ENCODE measurements at places on chromosomes 2 and 18.

DNA sequence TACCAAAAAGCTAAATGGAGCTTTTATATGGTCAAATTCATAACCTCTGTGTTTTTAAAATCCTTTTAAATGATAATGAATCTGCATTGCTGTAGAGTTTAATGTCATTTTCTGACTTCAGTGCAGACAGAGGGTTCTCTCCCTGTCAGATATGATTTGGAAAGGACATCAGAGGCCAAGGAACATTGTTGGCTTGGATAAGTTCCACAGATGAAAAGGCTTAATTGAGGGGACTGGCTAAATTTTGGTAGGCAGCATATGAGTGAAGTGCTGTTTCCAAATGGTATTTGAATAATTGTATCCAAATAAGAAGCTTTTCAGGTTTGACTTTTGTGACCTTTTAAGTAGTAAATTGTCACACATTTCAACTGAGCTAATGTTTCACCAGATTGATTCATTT lies 124.6 kb upstream of the KCNH7 start:
- no peak for DNase-seq

GRCh38 chr2:65495251-65495877 lies 63.0 kb upstream of the SPRED2 start:
- no peak for DNase-seq

GRCh38 chr2:8134473-8134932 lies 547.4 kb upstream of the ID2 start:
- no peak for DNase-seq

DNA sequence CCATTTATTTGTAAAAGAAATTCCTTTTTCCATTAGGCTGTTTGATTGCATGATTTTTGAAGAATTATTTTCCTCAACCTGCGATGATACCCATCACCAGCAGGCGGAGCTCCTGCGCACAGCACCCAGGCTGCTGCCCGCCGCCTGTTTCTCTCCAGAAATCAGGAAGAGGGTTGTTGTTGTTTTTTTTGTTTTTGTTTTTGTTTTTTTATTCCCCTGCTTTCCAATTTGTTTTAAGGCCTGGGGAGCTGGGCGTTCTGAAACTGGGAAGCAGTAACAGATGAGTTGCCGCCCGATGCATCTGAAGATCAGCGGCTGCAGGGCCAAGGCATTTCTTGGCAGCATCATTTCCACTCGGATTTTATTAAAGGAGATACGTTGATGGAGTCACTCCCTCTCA lies 132.1 kb downstream of the MBP start:
- peak; percentile 53 for DNase-seq

GRCh38 chr18:7876354-7877104 lies 309.4 kb downstream of the PTPRM start:
- DNase-seq = no peak

- peak; percentile 16 for DNase-seq
Observed at GRCh38 chr18:72160510-72161445, 383.4 kb downstream of the CBLN2 start.

- no peak for DNase-seq
Observed at GRCh38 chr2:185507719-185508118, 230.9 kb upstream of the FSIP2 start.

- no peak for DNase-seq
Observed at GRCh38 chr2:218282173-218282991, 9.9 kb downstream of the TMBIM1 start.

GRCh38 chr2:241924909-241925250 lies 55.4 kb downstream of the RTP5 start:
- no peak for DNase-seq

DNA sequence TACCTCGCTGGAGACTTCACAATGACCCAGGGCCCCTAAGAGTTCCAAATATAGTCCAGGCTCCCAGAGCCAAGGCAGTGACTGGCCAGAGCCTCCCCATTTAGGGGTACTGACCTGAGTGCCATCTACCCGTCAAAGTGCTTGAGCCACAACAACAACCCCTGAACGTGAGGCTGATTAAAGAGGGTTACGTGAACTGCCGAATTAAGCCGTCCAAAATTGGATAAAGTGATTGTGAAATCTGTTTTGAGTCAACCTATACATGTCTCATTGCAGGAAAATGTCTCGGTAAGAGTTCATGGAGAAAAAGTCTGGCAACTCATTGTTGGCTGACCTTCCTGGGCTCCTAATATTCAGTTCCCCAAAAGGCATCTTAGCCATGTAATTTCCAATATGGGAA lies 116.3 kb downstream of the TTC32 start:
- DNase-seq = no peak

GRCh38 chr2:111697560-111697959 lies 186.4 kb downstream of the ANAPC1 start:
- no peak for DNase-seq

- peak; percentile 12 for DNase-seq
Observed at GRCh38 chr2:166343467-166343866, 32.3 kb downstream of the SCN9A start.

- no peak for DNase-seq
Observed at GRCh38 chr18:12751891-12752290, 49.0 kb downstream of the PSMG2 start.

DNA sequence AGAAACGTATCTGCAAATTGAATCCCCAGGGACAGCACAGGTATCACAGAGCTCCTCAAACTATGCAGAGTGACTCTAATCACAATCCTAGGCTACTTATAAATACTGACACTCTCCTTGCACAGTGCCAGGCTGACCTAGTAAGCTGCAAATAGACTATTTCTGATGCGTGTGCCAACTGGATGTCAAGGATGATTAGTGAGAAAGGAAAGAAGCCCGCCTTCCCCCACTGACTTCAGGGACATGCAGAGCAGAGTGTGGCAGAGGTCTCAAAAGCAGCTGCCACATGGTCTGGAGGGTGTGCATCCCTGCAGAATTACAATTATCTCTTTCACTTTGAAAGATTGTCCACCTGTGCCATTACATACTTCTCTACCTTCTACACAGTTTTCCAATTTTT lies 235.6 kb downstream of the CPS1 start:
- DNase-seq = no peak

GRCh38 chr2:10533811-10534321 lies 85.7 kb upstream of the ODC1 start:
- peak; percentile 60 for DNase-seq

DNA sequence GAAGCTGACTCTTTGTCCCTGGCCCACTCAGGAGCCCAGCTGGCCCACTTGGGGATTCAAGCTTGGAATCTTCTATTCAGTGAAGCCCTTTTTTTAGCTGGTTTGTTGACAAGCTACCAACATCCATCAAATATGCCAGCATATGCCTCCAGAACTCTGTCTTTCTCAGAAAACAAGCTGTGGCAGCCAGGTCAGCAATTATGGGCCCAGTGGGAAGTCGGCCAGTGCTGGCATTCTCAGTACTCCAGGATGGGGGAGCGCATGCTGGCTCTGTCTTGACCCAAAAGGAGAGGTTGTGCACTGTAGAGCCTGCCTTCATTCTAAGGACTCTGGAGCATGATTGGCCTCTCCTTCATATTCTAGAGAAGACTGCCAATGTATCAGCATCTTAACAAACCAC lies 401.5 kb downstream of the CNTNAP5 start:
- DNase-seq = no peak

GRCh38 chr18:30034818-30035217 lies 1007.7 kb downstream of the DSC3 start:
- DNase-seq = no peak

- DNase-seq = no peak
Observed at GRCh38 chr2:109447251-109447661, 166.5 kb downstream of the SEPTIN10 start.

DNA sequence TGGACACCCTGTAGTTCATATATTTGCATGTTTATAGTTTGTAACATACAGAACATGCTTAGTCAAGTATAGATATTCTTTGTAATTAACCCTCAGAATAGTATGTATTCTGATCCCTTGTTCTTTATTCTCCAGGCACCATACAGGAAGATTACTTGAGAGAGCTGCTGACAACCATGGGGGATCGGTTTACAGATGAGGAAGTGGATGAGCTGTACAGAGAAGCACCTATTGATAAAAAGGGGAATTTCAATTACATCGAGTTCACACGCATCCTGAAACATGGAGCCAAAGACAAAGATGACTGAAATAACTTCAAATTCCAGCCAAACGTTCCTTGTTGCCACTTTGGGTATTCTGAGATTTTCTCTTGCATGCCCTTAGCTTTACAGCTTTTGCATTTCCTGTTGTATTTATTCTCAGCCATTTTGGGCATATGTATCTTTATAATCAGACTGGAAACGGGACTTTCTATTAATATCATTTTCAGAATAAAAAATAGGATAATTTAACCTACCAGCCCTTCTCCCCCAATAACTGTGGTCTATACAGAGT lies 6.2 kb upstream of the MYL12B start:
- DNase-seq = no peak

- DNase-seq = no peak
Observed at GRCh38 chr2:118012778-118013177, 1.1 kb downstream of the CCDC93 start.

DNA sequence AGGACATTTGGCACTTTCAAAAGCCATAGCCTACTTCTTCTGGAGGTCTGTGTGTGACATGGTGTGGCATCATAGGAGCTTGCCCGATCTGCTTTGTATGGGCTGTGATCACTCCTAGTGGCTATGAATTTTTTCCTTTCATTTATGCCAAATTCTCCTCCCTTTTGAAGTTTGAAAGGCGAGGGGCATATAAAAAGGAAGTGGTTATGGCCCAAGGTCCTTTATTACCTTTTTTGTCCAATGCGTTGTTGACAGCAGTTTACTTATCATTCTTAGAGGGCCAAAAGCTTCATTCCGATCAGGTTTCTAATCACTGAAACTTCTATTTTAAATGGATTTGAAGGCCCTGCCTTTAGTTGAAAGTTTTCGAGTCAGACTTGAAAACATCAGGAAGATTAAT lies 224.3 kb upstream of the FOSL2 start:
- no peak for DNase-seq

DNA sequence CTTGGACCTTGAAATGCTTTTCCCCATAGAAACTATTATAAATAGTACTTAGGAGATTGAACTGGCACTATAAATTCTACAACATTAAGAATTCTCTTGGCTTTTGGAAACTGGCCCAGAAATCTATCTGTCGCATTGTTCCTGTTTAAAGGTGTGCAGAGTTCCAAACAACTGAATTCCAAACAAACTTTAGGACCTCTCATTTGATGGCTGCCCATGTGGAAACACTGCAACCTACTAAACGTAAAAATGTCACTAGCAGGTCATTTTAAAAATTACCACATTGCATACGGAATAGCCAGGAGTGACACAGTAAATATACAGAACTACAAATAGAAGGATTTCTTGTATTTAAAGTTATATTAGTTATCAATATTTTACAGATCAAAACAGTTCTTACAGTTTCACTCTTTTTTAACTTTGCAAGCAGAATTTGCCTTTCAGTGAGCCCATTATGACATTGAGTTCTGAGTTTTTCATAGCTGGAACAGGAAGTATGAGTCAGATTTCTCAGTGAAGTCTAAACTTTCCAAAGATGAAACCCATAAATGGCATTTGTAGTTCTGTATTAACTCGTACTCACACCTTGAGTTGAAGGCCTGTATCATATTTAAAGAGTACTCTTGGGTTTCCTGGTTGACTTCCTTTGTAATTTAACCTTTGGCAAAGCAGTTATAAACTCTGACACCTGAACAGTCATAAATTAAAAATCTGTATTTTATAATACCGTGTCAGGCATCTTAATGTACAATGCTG lies 142.3 kb upstream of the BOD1L2 start:
- peak; percentile 14 for DNase-seq

- DNase-seq = peak; percentile 16
Observed at GRCh38 chr2:157442636-157443035, 1.3 kb downstream of the CYTIP start.

- no peak for DNase-seq
Observed at GRCh38 chr2:97911206-97911921, 84.4 kb downstream of the TMEM131 start.

- no peak for DNase-seq
Observed at GRCh38 chr2:41879235-41879916, 168.4 kb upstream of the PKDCC start.

DNA sequence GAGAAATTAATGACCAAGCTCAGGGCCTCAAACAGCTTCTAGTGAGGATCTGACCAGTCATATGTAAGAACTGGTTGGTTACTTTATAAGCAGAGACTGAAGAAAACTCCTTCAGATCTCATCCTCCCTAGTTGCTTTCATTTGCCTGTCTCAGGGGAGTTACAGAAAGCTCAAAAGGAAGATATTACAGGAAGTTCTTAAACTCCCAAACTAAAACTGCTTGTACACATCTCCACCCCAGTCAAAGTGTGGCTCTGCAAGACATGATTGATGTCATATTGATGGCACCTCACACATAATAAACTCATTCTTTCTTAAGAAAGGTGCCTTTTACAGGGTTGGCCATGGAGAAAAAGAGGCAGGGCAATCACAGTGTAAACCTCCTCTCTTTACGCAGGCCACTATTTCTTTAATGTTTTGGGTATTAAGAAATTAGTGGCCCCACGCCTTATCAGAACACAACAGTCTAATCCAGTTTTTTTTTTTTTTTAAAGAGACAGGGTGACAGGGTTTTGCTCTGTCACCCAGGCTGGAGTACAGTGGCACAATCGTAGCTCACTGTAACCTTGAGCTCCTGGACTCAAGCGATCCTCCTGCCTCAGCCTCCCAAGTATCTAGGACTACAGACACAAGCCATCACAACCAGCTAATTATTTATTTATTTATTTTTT lies 62.6 kb upstream of the STK17B start:
- peak; percentile 32 for DNase-seq

DNA sequence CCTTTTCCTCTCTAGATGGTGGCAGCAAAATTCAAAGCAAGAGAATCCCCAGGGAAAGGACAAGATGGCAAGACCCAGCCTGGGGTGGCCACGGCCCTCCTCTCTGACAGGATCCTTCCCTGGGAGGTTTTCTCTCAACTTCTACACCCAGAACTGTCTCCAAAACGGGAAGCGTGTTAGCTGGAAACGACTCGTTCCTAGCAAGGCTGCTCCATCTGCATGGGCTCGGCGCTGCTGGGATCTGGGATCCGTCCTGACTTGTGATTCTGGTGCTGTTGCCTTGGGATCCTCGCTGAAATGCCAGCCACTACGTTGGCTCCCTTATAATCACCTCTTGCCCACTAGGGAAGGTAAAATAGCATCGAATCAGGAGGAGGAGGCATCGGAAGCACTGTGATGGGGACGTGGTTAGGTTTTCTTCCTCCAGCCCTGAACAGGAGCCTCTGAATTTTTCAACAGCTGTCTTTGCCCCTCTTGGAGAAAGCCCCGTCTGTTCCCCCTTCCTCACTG lies 514.8 kb upstream of the MYT1L start:
- DNase-seq = no peak

GRCh38 chr2:44535376-44535775 lies 173.6 kb downstream of the CAMKMT start:
- no peak for DNase-seq
